ENCODE measurements at places on chromosomes 6 and 20. TPM values are rescaled to one million over a fixed set of nuclear protein-coding genes. Genes with fewer than 3 reads are reported as not detected.

DNA sequence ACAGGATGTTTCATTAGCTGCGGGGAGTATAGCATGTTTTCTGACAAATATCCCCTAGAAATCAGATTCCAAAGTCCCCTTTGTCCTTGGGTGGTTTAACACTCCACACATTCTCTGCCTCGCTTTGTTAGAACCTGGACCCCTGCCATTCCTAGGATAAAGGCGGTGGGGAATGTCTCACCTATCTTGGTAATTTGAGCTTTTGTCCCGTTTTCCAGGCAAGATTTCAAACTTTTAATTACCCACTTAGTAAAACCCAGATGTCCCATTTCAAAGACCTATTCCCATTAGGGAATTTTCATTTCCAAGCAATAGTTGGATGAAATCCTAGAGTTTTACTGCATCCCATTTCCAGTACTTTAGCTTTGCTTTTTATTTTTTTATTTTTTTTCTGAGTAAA is 501.0 kb upstream of the MAP3K7 start:
- H3K4me3 ChIP-seq: no peak overlapping the region
- H3K27me3 ChIP-seq: no peaks in the 10 kb centered on the region
- no peaks in the 10 kb centered on the region for H3K36me3 ChIP-seq
- H3K27ac ChIP-seq: no peak overlapping the region
- DNase-seq: no peak

GRCh38 chr6:11224252-11224965 is 8.1 kb downstream of the NEDD9 start:
- H3K4me1 ChIP-seq: peaks cover 37% of the 10 kb centered on the region
- no peak for DNase-seq
- no peaks in the 10 kb centered on the region for H3K36me3 ChIP-seq
- H3K27me3 ChIP-seq: no peaks in the 10 kb centered on the region
- no peak overlapping the region for H3K4me3 ChIP-seq

The MEP1A gene
- polyA plus RNA-seq: 0.05 TPM

The SPACA1 gene
- not detected for polyA plus RNA-seq

DNA sequence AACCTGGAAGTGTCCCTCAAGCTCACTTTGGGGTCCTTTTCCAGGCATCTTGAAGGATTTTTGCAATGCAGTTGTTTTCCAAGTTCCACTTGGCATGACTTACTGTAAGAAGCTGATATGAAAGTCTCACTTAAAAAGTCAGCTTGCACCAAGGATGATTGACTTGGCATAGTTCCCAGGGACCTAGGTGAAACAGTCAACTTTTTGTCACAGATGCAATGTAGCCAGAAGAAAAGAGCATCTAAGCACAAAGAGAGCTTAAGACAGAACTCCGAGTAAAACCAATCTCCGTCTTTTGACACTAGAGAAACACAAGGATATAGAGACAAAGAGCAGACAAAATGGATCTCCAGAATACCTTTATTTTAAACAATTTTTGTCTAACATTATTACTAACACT is 2.6 kb upstream of the ZSCAN12 start:
- no peaks in the 10 kb centered on the region for H3K27me3 ChIP-seq
- H3K4me1 ChIP-seq: peaks cover 10% of the 10 kb centered on the region
- H3K36me3 ChIP-seq: no peaks in the 10 kb centered on the region

DNA sequence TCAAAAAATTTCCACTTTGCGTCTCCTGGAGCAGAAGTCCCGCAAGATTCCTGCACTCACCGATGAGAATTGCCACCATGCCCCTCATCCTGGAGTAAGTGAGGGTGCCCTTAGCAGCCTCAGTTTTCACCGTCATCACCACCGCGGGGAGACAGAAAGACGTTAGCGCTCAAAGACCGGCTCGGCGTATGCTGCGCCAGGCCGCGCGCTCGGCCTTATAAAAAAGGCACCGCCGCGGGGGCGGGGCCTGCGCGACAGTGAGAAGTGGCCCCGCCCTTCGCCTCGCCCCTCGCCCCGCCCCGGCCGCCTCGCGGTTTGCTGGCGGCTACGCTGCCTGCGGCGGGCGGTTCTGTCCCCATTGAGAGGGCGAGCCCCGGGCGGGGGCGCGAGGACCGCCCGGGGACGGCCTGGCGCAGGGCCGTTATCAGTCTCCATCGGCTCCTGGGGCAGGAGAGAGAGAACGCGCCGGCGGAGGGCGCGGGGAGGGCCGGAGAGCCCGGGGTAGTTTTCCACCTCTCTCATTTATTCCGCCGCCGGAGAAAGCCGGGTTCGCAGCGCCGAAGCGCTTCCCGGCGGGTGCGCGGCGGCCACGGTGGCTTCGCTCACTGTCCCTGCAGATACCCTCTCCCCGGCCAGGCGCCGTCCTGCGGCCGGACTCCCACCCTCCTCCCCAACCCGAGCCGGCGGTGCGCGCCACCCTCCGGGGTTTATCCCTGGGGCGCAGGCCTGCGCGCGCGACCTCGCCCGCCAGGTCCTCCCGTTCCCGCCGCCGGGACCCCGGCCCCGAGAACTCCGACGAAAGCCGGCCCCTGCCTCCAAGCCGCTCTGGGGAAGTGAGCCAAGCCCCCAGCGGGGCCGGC is 122.5 kb upstream of the SLC2A12 start:
- H3K4me1 ChIP-seq: peaks cover 43% of the 10 kb centered on the region
- peak overlapping the region; percentile 96 for H3K4me3 ChIP-seq
- no peak for DNase-seq
- peak overlapping the region; percentile 82 for H3K27ac ChIP-seq
- peaks cover 31% of the 10 kb centered on the region for H3K36me3 ChIP-seq

The PTK6 gene
- polyA plus RNA-seq: 28.5 TPM

DNA sequence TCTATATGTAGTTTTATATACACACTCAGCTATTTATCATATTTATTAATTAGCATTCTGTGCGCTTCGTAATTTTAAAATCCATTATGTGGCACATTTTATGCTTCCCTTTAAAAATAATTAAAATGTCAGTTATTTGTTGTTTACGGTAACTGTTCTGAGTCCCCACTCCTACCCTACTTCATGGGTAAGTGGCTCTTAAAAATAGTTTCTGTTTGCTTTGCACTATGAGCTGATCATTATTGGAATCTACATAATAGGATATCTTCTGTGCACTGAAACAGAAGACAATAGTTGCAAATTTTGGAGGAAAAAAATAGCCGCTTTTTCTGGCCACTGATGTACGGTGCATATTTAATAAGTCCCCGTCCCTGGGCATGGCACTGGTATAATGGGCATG is 25.2 kb downstream of the LCA5 start:
- no peak overlapping the region for H3K27ac ChIP-seq

- no peak overlapping the region for H3K4me3 ChIP-seq
- H3K36me3 ChIP-seq: peaks cover 21% of the 10 kb centered on the region
- DNase-seq: no peak
- H3K27ac ChIP-seq: no peak overlapping the region
- H3K4me1 ChIP-seq: peaks cover 3% of the 10 kb centered on the region
Measured at GRCh38 chr20:32191873-32192272, 15.7 kb downstream of the PLAGL2 start.

The ZBTB12 gene
- polyA plus RNA-seq: 0.55 TPM

DNA sequence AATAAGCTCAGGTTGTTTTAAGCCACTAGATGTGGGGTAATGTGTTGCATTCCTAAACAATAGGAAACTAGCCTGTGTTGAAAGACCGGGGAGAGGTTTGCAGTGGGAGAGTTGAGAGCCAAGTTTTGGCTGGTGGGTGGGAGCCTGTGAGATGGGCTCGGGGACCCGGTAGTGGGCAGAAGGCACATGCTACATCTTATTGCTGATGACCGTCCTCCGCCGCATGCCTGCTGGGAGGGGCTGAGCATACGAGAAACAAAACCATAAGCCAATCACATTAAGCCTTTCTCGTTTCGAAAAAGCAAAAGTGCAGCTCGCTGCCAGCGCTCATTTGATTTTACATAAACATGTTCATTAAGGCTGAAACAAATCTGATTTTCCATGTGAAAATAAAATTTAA is 57.4 kb upstream of the MPC1 start:
- no peak for DNase-seq
- no peaks in the 10 kb centered on the region for H3K4me1 ChIP-seq
- no peaks in the 10 kb centered on the region for H3K27me3 ChIP-seq

DNA sequence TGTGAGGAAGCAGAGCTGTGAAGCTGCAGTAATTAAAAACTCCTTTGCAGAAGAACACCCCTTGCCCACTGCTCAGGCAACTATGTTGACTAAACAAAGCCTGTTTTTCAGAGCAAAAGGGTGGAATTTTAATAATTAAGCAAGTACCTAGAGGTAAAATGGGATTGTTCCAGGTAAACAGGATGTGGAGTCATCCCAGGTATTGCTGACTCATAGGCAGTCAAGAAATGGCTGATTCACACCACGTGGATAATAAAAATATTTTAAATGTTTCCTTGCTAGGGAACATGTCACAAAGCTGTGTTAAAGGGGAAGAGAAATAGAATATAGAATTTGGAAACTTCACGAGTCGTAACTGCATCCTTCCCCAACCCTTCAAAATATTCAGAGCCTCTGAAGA is 491.8 kb downstream of the BTBD3 start:
- peak overlapping the region; percentile 79 for H3K27ac ChIP-seq
- DNase-seq: peak; percentile 21
- H3K4me3 ChIP-seq: no peak overlapping the region
- no peaks in the 10 kb centered on the region for H3K27me3 ChIP-seq
- peaks cover 29% of the 10 kb centered on the region for H3K4me1 ChIP-seq

The L3MBTL1 gene
- 7.7 TPM for polyA plus RNA-seq

GRCh38 chr6:130518588-130518987 is 152.8 kb downstream of the TMEM200A start:
- no peaks in the 10 kb centered on the region for H3K27me3 ChIP-seq
- H3K36me3 ChIP-seq: no peaks in the 10 kb centered on the region
- H3K27ac ChIP-seq: peak overlapping the region; percentile 85
- no peak for DNase-seq

GRCh38 chr6:5497896-5498578 is 236.7 kb downstream of the FARS2 start:
- H3K4me1 ChIP-seq: peaks cover 14% of the 10 kb centered on the region
- no peak overlapping the region for H3K27ac ChIP-seq
- no peaks in the 10 kb centered on the region for H3K27me3 ChIP-seq
- no peaks in the 10 kb centered on the region for H3K36me3 ChIP-seq

DNA sequence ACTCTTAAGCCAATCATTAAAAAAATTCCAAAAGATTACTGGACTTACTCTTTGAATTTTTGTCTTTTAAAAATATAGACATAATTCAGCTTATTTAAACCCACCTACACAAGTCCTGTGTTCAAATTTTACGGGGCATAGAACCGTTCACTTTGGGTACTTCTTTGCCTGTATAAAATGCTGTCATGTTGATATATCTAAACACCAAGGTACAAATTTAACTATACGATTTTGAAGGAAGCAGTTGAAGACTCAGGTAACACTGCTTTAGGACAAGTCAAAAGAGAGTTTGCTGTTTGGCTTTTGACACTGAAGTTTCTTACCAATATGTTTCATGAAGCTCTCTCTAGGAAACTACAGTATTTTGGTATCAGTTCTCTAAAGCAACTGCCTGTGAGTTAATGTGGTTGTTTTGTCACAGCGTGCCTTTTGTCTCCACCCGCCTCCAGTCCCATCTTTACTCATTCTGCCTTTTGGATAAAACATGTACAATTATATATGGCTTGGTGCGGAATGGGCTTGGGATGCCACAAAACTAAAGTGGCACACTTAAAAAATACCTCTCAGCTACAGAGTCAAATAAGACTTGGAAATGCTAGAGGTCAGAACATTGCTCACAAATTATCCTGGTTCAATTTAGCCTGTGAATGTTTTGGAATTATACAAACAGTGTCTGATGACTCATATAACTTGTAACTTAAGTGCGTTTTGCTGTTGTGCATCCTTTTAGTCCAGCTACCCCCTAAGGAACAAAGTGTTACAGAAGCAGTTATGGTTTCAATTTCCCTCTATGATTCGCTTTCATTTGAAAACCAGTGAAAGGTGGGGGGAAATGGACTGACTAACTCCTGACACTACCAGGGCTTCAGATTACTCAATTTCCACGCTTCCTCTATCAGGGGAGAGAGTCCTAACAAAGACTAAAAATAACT is 38.7 kb downstream of the RGS17 start:
- no peak overlapping the region for H3K4me3 ChIP-seq
- no peaks in the 10 kb centered on the region for H3K36me3 ChIP-seq
- H3K27me3 ChIP-seq: no peaks in the 10 kb centered on the region
- peak; percentile 2 for DNase-seq

The SIRPA gene
- polyA plus RNA-seq: 50.7 TPM

- no peak overlapping the region for H3K4me3 ChIP-seq
- DNase-seq: no peak
- H3K36me3 ChIP-seq: no peaks in the 10 kb centered on the region
- H3K27me3 ChIP-seq: peaks cover 10% of the 10 kb centered on the region
- no peak overlapping the region for H3K27ac ChIP-seq
Measured at GRCh38 chr6:1407499-1407990, 18.2 kb downstream of the FOXF2 start.

DNA sequence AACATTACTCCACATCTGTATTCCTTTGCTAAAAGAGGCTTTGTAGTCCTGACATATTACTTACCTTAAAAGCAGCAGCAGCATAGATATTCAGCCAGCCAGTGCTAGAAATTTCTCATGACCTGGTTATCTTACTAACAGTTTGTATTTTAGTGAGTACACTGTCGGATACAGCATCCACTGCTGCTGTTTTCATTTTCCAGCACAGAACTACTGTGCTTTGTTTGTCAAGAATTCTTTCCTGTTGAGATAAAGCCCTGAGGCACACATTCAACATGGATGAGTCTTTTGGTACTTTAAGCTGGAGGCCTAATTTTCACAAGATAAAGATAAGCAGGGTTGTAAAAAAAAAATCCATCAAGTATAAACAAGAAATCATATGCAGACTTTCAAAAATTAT is 311.2 kb upstream of the OPRM1 start:
- no peak for DNase-seq
- no peaks in the 10 kb centered on the region for H3K4me1 ChIP-seq
- no peaks in the 10 kb centered on the region for H3K36me3 ChIP-seq
- H3K27me3 ChIP-seq: no peaks in the 10 kb centered on the region
- no peak overlapping the region for H3K4me3 ChIP-seq

GRCh38 chr6:95815389-95816056 is 200.3 kb upstream of the FUT9 start:
- no peak overlapping the region for H3K27ac ChIP-seq
- DNase-seq: no peak
- no peaks in the 10 kb centered on the region for H3K4me1 ChIP-seq

- H3K4me3 ChIP-seq: no peak overlapping the region
- no peaks in the 10 kb centered on the region for H3K4me1 ChIP-seq
- no peak overlapping the region for H3K27ac ChIP-seq
- no peaks in the 10 kb centered on the region for H3K36me3 ChIP-seq
- DNase-seq: no peak
Measured at GRCh38 chr6:38272222-38272621, 367.5 kb downstream of the BTBD9 start.

DNA sequence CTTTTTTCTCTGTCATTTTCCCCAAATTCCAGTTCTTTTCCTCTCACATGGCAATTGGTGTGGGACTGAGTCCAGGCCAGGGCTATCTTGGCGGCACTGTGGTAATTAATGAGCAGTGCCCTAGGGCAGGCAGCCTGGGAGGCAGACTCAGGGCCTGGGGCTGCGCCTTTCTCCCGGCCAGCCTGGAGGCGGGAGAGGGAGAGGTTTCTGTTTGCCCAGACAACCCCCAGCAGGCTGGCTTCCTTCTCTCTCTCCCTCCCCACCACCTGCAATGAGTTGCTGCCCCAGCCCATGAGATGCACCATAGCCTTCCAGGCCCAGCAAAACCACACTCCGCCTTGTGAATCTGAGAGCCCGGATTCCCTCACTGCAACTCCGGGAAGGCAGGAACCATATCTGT is 15.1 kb upstream of the CCDC167 start:
- no peak overlapping the region for H3K4me3 ChIP-seq
- H3K27me3 ChIP-seq: peaks cover 11% of the 10 kb centered on the region
- DNase-seq: no peak
- peaks cover 13% of the 10 kb centered on the region for H3K4me1 ChIP-seq
- no peak overlapping the region for H3K27ac ChIP-seq
